ENCODE measurements at places on chromosomes 11 and 22.

- H3K36me3 ChIP-seq, result no peaks in the 10 kb centered on the region
- DNase-seq, result no peak
- no peak overlapping the region for H3K4me3 ChIP-seq
These were observed 18.4 kb upstream of the MYOD1 start for GRCh38 chr11:17700991-17701390.

GRCh38 chr11:45431046-45432018, 145.2 kb upstream of the SYT13 start:
- H3K36me3 ChIP-seq, result no peaks in the 10 kb centered on the region
- H3K4me3 ChIP-seq, result no peak overlapping the region
- no peak for DNase-seq

GRCh38 chr11:126523441-126524205, 168.1 kb downstream of the ST3GAL4 start:
- H3K27ac ChIP-seq, result no peak overlapping the region
- no peaks in the 10 kb centered on the region for H3K27me3 ChIP-seq
- H3K4me1 ChIP-seq, result no peaks in the 10 kb centered on the region
- no peak overlapping the region for H3K4me3 ChIP-seq
- no peaks in the 10 kb centered on the region for H3K36me3 ChIP-seq

- H3K4me1 ChIP-seq, result peaks cover 49% of the 10 kb centered on the region
- peak overlapping the region; percentile 7 for H3K27ac ChIP-seq
- no peaks in the 10 kb centered on the region for H3K36me3 ChIP-seq
- peak overlapping the region; percentile 2 for H3K4me3 ChIP-seq
- no peaks in the 10 kb centered on the region for H3K27me3 ChIP-seq
These were observed 3.8 kb upstream of the PIK3IP1 start for GRCh38 chr22:31295831-31296657.

- H3K27me3 ChIP-seq, result no peaks in the 10 kb centered on the region
- H3K27ac ChIP-seq, result no peak overlapping the region
- H3K4me3 ChIP-seq, result no peak overlapping the region
These were observed 174.1 kb downstream of the CSNK2A3 start for GRCh38 chr11:11178671-11179638.

GRCh38 chr22:37281646-37282384, 493 bp upstream of the CYTH4 start:
- H3K4me1 ChIP-seq, result peaks cover 41% of the 10 kb centered on the region
- H3K27ac ChIP-seq, result peak overlapping the region; percentile 81
- no peak for DNase-seq

DNA sequence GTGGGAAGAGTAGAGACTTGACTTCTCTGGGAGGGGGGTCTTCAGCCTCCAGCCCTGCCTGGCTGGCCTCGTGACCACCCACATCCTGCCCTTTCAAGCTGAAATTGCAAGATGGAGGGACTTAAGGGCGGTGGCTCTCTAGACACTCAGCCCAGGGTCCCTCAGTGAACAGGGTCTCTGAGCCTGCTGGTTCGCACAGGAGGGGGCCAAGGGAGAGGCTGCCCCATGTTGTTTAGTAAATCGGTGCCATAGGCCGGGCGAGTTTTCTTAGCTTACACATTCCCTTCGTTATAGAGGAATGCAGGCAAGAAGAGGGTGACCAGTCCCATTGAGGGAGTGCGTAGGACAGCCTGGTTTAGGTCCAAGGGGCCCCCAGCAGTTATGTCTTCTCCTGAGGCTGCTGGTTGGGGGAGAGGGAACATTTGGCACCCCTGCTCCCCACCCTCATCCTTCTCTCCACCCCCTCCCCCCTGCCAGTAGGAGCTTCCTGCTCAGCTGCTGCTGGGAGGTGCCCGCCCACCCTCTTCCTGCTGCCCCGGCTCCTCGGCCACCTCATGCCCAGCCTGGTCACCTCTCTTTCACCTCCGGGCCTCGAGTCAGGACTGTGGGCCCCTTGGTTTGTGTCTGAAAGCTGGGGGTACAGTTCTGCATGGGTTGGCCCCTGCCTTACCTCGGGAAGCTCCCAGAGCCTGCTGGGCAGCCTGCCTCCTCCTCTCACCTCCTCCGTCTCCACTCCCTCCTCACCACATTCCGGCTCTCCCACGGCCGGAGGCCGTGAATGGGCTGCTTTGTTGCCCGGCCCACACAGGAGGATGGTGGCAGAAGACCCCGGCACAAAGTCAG, 3.9 kb downstream of the FRMD8 start:
- no peak overlapping the region for H3K4me3 ChIP-seq
- DNase-seq, result no peak
- peaks cover 57% of the 10 kb centered on the region for H3K4me1 ChIP-seq
- H3K27ac ChIP-seq, result peak overlapping the region; percentile 8
- H3K27me3 ChIP-seq, result no peaks in the 10 kb centered on the region

- no peaks in the 10 kb centered on the region for H3K36me3 ChIP-seq
- H3K27me3 ChIP-seq, result no peaks in the 10 kb centered on the region
- H3K4me3 ChIP-seq, result no peak overlapping the region
- peaks cover 5% of the 10 kb centered on the region for H3K4me1 ChIP-seq
- no peak for DNase-seq
These were observed 1.4 kb upstream of the VSIG10L2 start for GRCh38 chr11:125944350-125945010.

DNA sequence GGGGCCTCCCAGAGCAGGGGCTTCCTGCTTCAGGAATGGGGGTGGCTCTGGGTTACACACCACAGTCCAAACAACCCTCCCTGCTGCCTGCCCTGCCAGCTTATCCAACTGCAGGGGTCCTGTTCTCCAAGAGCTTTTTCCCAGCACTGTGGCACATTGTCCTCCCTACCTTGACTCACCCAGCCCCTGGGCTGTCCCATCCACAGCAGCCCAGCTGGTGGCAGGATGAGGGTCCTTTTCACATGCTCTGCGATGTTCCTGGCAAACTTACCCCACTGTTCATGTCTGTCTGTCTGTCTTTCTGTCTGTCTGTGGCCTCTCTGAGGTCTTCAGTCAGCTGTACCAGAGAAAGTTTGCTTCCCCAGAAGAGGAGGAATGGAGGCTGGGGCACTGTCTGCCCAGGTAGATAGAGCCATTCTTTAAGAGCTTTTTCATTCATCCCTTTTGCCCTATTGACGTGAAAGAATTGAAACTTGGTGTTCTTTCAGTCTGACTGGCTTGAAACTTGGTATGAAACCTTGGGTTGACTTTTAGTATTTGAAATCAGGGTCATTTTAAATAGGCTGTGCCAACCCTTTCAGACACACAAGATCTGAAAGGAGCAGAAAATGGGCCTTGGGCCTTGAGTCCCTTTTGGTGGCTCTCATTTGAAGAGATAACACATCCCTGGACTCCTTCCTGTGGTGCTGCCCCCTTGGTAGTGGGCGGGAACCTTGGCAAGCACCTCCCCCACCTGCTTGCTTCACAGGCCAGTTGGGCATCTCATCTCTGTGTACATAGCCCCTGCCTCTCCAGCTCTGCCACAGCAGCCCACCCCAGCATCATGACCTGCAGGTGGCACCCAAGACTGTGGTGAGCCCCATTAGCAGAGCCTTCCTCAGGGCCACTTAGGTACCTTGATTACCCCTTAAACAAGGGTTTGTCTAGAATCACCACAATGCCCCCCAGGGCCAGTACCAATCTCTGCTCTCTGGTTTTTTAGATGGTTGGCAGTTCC, 74.6 kb upstream of the SUSD2 start:
- no peaks in the 10 kb centered on the region for H3K27me3 ChIP-seq
- H3K36me3 ChIP-seq, result peaks cover 33% of the 10 kb centered on the region
- DNase-seq, result peak; percentile 31
- no peak overlapping the region for H3K27ac ChIP-seq
- no peaks in the 10 kb centered on the region for H3K4me1 ChIP-seq
- no peak overlapping the region for H3K4me3 ChIP-seq

DNA sequence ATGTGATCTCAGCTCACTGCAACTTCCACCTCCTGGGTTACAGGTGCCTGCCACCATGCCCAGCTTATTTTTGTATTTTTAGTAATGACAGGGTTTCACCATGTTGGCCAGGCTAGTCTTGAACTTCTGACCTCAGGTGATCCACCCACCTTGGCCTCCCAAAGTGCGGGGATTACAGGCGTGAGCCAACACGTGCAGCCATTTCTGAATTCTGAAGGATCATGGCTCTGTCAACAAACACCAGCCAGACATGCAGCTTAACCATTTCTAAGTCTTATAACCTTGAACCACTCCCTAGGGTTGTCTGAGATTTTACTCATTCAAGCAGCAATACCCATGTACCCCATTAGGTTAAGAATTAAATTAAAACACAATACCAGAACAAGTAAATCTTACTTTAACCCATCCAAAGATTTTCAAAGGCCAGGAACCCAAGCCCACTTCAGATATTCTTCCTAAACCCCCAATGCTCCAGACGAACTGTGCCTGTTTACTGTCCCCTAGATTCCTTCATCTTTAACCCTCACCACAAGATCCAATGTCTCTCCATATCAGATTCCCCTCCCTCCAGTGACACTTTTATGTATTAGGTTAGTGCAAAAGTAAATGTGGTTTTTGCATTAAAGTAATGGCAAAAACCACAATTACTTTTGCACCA, 4.0 kb downstream of the RPS13 start:
- H3K27ac ChIP-seq, result no peak overlapping the region
- H3K36me3 ChIP-seq, result peaks cover 28% of the 10 kb centered on the region
- no peak for DNase-seq
- no peaks in the 10 kb centered on the region for H3K27me3 ChIP-seq
- no peak overlapping the region for H3K4me3 ChIP-seq

Measured in CD4-positive, alpha-beta memory T cell (primary cell).